ENCODE measurements at places on chromosomes 11 and 22.
A peak's percentile ranks its signal among the peaks of the same experiment; 100 is the strongest.

GRCh38 chr11:125627236-125627910, 2.4 kb downstream of the CHEK1 start:
- no peaks in the 10 kb centered on the region for H3K27me3 ChIP-seq
- peaks cover 87% of the 10 kb centered on the region for H3K36me3 ChIP-seq
- peak overlapping the region; percentile 92 for H3K4me3 ChIP-seq
- no peak for DNase-seq
- H3K4me1 ChIP-seq: peaks cover 26% of the 10 kb centered on the region

DNA sequence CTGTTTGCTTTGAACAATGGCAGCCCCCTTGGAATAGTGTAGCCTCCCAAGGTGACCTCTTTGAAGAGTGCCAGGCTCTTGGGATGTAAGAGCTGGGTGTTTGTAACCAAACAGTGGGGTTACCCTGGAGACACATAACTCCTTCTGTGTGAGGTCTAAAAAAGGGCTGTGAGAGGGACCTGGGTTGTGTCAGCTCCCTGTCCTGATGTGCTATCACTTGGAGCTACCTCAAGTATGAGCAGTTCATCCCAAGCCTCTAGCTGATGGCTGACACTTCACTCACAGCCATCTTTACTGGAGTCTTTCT, 40.2 kb downstream of the TSPAN18 start:
- peaks cover 18% of the 10 kb centered on the region for H3K4me1 ChIP-seq
- no peak for DNase-seq
- H3K36me3 ChIP-seq: peaks cover 32% of the 10 kb centered on the region
- no peak overlapping the region for H3K4me3 ChIP-seq
- no peaks in the 10 kb centered on the region for H3K27me3 ChIP-seq

DNA sequence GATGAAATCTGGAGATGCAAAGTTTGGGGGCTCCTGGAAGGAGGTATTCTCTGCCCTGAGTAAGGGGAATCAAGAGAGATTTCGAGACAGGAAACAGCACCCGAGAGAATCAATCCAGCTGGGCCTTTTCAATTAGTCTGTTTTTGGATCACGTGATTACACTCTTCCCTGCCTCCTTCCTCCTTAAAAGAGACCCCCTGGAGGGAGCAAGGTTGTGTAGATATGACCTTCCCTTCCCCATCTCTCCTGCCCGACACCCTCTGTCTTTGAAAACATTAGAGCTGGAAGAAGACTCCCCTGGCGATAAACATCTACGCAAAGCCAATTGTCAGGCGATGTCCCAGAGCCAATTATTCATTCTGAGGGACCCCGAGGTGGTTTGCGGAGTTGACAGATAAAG, 407.9 kb downstream of the MIAT start:
- DNase-seq: no peak
- H3K27ac ChIP-seq: no peak overlapping the region
- no peak overlapping the region for H3K4me3 ChIP-seq
- H3K36me3 ChIP-seq: no peaks in the 10 kb centered on the region
- H3K4me1 ChIP-seq: peaks cover 2% of the 10 kb centered on the region

DNA sequence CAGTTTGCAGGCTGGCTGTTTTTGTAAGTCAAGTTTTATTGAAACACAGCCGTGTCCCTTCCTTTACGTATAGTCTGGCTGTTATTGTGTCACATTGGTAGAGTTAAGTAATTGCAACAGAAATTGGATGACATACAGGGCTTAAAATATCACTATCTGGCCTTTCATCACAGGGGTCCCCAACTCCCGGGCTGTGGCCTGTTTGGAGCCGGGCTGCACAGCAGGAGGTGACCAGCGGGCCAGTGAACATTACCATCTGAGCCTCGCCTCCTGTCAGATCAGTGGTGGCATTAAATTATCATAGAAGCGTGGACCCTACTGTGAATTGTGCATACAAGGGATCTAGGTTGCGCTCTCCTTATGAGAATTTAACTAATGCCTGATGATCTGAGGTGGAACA, 31.7 kb downstream of the EXT2 start:
- peaks cover 87% of the 10 kb centered on the region for H3K36me3 ChIP-seq
- no peaks in the 10 kb centered on the region for H3K4me1 ChIP-seq
- H3K27ac ChIP-seq: no peak overlapping the region
- H3K4me3 ChIP-seq: no peak overlapping the region

- DNase-seq: no peak
- H3K36me3 ChIP-seq: no peaks in the 10 kb centered on the region
- H3K4me3 ChIP-seq: no peak overlapping the region
- H3K27ac ChIP-seq: no peak overlapping the region
- H3K27me3 ChIP-seq: no peaks in the 10 kb centered on the region
- H3K4me1 ChIP-seq: no peaks in the 10 kb centered on the region
These were observed 16.5 kb upstream of the OR9G4 start for GRCh38 chr11:56764976-56765375.

DNA sequence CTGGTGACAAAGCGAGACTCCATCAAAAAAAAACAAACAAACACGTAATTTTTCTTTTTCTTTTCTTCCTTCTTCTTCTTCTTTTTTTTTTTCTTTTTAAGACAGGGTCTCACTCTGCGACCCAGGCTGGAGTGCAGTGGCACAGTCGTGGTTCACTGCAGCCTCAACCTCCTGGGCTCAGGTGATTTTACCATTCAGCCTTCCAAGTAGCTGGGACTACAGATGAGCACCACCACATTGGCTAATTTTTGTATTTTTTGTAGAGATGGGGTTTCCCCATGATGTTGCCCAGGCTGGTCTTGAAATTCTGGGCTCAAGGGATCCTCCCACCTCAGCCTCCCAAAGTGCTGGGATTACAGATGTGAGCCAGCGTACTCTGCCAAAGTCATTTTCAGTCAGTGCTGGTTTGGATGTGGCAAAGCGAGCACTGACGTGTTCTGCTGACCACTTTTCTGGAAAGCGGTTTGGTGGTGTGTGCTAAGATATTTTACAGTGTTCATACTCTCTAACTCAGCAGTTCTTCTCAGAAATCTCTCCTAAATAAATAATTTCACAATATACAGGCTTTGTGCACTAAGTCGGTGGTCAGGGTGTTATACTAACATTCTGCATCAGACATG, 10.7 kb downstream of the FAM118A start:
- H3K27me3 ChIP-seq: no peaks in the 10 kb centered on the region
- H3K36me3 ChIP-seq: peaks cover 47% of the 10 kb centered on the region
- no peak for DNase-seq
- H3K4me3 ChIP-seq: no peak overlapping the region

DNA sequence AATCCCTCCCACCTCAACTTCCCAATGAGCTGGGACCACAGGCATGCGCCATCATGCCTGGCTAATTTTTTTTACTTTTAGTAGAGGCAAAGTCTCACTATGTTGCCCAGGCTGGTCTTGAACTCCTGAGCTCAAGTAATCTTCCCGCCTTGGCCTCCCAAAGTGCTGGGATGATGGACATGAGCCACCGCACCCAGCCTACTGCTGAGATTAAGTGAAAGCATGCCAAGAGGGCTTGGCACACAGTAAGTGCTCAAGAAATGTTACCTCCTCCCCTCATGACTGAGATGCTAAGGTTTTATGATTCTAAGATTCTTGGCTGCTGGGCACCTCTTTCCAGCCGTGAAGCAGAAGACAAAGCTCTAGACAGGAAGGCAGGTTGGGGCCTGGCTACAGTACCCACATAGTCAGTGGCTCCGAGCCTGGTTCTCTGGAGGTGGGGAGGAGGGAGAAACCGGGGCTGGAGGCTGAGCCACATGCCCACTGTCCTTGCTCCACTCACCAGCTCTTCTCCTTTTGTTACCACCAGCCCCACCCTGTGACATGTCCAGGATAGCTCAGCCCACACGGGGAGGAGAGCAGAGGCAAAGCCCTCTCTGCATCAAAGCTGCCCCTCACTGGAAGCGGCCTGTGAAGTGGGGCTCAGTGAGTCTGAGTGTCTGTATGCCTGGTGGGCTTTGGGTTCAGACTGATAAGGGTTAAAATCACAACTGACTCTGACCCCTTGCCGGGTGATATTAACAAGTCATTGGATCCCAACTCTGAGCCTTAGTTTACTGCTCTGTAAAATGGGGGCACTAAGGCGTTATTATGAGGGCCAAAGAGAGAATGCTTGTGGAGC, 12.9 kb downstream of the ARHGEF17 start:
- no peak overlapping the region for H3K4me3 ChIP-seq
- no peaks in the 10 kb centered on the region for H3K27me3 ChIP-seq
- H3K27ac ChIP-seq: no peak overlapping the region
- DNase-seq: no peak
- H3K4me1 ChIP-seq: peaks cover 3% of the 10 kb centered on the region

DNA sequence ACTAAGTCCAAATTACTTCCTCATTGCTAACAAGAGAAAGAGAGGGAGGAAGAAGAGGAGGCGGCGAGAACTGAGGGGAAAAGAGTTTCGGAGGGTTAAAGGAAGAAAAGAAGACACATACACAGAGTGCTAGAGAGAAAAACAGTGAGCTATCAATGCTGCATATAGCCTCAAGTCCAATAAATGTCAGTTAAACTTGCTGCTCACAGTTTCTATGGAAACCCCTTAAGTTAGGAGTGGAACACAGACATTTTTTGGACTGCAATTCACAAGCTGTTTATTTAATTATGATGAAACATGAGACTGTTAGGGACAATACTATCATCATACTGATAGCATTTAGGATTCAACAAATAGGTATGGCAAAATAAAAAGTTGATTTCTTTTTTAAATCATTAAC, 1320.4 kb downstream of the LRRC4C start:
- H3K4me3 ChIP-seq: no peak overlapping the region
- H3K4me1 ChIP-seq: no peaks in the 10 kb centered on the region
- H3K27me3 ChIP-seq: no peaks in the 10 kb centered on the region
- no peak for DNase-seq
- no peaks in the 10 kb centered on the region for H3K36me3 ChIP-seq

DNA sequence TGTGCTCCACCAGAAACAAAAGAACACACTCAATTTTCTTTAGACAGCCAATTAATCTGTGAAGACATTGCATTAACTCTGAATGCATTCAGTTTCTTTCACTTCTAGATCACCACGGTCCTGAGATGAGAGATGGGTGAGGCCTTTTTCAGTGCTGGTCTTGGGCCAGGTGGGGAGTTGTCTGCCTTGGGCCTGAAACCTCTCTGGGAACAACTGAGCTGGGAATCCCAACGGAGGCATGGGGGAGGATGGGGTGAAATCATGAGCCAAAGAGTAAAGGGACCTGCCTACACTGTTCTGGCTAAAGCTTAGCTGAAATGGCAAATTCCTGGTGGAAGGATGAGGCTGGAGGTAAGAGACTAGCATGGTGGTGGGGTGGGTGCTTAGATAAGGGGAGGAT, 353.5 kb upstream of the B3GAT1 start:
- no peak overlapping the region for H3K27ac ChIP-seq
- peaks cover 3% of the 10 kb centered on the region for H3K36me3 ChIP-seq
- no peaks in the 10 kb centered on the region for H3K4me1 ChIP-seq

GRCh38 chr11:58775066-58775708, 43.4 kb upstream of the GLYAT start:
- no peak for DNase-seq
- H3K4me1 ChIP-seq: peaks cover 14% of the 10 kb centered on the region
- H3K4me3 ChIP-seq: no peak overlapping the region
- H3K27me3 ChIP-seq: peaks cover 24% of the 10 kb centered on the region
- no peaks in the 10 kb centered on the region for H3K36me3 ChIP-seq
- no peak overlapping the region for H3K27ac ChIP-seq

GRCh38 chr11:122750049-122750448, 88.3 kb upstream of the CRTAM start:
- peaks cover 43% of the 10 kb centered on the region for H3K4me1 ChIP-seq
- H3K27me3 ChIP-seq: no peaks in the 10 kb centered on the region
- no peak for DNase-seq
- no peak overlapping the region for H3K4me3 ChIP-seq
- no peak overlapping the region for H3K27ac ChIP-seq

- H3K27ac ChIP-seq: no peak overlapping the region
- H3K36me3 ChIP-seq: no peaks in the 10 kb centered on the region
- H3K4me3 ChIP-seq: no peak overlapping the region
- no peak for DNase-seq
- peaks cover 13% of the 10 kb centered on the region for H3K27me3 ChIP-seq
These were observed 27.7 kb upstream of the SHANK2 start for GRCh38 chr11:71279916-71280645.

GRCh38 chr11:105206633-105207032, 67.1 kb upstream of the CARD18 start:
- H3K27me3 ChIP-seq: no peaks in the 10 kb centered on the region
- H3K4me1 ChIP-seq: peaks cover 17% of the 10 kb centered on the region
- H3K4me3 ChIP-seq: no peak overlapping the region

DNA sequence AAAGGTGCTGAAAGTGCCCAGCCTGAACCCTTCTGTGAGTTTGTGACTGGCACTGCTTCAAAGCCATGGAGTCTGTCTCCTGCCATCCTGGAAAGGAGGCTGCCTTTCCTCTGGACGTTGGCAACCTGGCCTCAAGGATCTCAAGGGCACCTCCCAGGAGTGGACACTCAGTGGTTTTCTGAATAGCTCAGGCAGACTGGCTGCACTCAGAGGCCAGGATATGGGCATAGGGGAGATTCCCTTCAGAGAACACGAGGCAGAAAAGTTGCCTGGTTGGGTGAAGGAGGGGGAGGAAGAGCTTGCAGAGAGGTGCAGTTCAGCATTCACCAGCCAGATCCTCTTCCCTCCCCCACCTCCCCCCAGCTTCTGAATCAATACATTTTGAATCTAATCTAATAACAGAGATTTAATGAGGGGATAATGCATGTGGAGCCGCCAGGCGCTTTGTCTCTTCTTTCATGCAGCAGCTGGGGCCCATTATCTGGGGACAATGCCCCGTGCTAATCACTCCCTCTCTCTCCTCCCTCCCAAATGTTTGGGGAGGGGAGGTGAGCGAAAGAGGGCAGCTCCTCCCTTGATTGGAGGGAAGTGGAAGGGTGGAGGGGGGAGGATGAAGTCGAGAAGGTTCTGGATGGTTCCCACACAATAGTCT, 17.7 kb downstream of the HTR3A start:
- H3K36me3 ChIP-seq: no peaks in the 10 kb centered on the region
- peaks cover 27% of the 10 kb centered on the region for H3K27me3 ChIP-seq
- DNase-seq: no peak
- H3K4me3 ChIP-seq: no peak overlapping the region
- no peak overlapping the region for H3K27ac ChIP-seq

DNA sequence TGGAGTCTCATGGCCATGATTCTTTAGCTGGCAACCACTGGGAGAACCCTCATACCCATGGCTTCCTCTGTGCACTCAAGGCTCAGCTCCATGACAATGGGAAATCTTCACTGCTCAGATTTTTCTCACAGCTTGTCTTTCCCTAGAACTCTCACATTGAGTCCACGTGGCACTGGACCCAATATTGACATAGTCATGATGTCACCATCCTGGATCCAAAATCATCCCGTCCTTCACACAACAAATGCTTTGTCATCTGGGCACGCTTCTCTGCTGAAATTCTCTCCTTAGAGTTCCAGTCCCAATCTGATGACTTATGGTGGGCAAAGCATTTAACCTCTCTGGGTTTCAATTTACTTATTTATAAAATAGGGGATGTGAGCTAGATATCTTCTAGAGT, 37.7 kb upstream of the CD44 start:
- no peak overlapping the region for H3K4me3 ChIP-seq
- H3K36me3 ChIP-seq: no peaks in the 10 kb centered on the region
- H3K27me3 ChIP-seq: no peaks in the 10 kb centered on the region
- no peak overlapping the region for H3K27ac ChIP-seq

DNA sequence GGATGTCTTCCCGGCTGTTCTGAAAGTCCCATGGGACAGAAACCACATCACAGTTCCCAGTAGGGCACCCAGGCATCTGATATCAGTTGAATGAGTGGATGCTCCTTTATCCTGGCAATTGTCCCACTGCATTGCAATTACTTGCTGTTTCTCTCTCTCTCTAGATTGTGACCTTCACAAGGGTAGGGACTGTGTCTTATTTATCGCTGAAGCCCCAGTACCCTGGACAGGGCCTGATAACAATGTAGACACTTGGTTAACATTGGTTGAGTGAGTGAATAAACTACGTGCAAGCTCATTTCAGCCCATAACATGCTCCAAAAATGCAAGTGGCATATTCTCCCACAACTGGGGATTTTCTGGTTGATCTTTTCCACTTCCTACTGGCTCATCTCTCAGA, 193.7 kb upstream of the NARS2 start:
- no peak for DNase-seq
- H3K4me3 ChIP-seq: no peak overlapping the region
- H3K27me3 ChIP-seq: peaks cover 8% of the 10 kb centered on the region
- H3K36me3 ChIP-seq: no peaks in the 10 kb centered on the region
- H3K4me1 ChIP-seq: no peaks in the 10 kb centered on the region
